Activated naive CD4-positive, alpha-beta T cell treated with Interleukin-2 at 50 U/mL for 16 hours (primary cell): ENCODE measurements at places on chromosomes 1 and 21.

GRCh38 chr1:16628361-16629111 is 15.2 kb upstream of the NBPF1 start:
- DNase-seq: peak; percentile 1

GRCh38 chr1:177464686-177465085 is 293.9 kb downstream of the BRINP2 start:
- DNase-seq: no peak

- DNase-seq: peak; percentile 40
Observed at GRCh38 chr21:46368533-46369285, 44.8 kb downstream of the PCNT start.

DNA sequence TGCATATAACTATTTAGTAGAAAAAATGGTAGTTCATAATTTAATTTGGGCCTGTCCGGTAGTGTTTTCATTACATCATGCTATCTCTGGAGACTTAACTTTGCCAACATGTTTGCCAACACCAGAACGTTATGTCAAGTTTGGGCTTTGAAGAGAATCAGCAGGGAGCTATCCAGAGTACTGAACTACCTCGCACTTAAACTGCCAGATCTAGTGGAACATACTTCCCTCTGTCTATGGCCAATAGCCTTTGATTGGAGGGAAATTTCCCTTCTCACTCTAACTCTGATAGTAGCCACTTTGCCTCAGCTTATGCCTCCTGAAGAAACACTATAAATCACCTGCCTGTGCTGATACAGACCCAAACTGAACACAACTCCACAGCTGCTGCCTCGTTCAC is 10.0 kb downstream of the LRRC53 start:
- DNase-seq: no peak

DNA sequence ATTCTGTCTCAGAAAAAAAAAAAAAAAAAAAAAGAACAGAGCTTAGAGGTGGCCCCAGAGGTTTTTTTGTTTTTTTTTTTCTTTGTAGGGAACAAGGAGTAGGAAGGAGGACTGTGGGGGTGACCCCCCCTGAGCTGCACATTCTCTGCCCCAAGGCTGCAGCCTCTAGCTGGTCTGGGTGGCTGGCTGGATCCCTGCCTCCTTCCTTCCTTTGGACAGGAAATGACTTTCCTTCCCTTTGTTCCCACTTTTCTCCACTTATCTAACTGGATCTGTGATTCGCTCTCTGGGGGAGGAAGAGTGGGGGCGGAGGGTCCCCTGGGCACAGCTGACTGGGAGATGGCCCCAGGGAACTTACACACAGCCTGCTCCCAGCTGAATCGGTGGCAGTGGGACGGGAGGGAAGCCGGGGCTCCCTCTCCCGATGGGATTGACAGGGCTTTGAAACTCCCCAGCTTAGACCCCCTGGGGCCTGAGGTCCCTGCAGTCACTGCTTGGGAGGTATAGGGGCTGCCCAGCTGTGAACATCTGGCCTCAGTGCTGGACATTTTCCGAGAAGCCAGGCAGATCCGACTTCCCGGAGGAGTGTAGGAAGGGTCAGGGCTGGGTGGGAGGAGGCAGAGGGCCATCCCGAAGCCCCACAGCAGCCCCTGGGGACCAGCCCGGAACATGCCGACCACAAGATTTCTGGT is 2.1 kb downstream of the FBLIM1 start:
- DNase-seq: no peak

DNA sequence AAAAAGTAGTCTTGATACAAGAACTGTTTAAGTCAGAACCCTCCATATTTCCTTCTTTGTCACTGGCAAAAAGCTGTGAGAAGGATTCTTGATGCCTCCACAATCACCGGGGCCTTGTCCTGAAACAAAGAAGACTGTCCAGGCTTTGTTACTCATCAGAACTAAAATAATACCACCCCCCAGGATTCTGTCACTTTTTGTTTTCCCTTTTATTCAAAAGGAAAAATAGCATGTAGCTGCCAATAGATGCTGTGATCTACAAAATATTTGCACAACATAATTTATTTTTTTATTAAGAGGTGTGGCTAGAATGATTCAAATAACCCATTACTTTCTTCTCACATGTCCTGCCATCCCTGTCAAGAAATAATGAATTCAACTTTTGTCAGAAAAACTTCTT is 173.7 kb downstream of the LYPLAL1 start:
- no peak for DNase-seq

- no peak for DNase-seq
Observed at GRCh38 chr1:245378745-245379144, 224.0 kb downstream of the KIF26B start.

DNA sequence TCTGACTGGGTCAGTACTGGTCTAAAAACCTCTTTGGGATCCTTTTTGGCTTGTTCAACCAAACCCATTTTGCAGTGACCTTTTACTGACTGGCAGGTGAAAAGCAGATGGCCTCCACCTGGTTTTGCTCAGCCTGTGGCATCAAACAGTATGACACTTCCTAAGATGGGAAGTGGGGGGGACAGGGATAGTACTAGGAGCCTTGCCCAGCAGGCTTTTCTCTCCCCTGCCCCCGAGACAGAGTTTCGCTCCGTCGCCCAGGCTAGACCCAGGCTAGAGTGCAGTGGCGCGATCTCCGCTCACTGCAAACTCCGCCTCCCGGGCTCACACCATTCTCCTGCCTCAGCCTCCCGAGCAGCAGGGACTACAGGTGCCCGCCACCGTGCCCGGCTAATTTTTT is 18.3 kb downstream of the INTS3 start:
- DNase-seq: no peak

- DNase-seq: no peak
Observed at GRCh38 chr1:232273011-232273410, 356.9 kb downstream of the SIPA1L2 start.

DNA sequence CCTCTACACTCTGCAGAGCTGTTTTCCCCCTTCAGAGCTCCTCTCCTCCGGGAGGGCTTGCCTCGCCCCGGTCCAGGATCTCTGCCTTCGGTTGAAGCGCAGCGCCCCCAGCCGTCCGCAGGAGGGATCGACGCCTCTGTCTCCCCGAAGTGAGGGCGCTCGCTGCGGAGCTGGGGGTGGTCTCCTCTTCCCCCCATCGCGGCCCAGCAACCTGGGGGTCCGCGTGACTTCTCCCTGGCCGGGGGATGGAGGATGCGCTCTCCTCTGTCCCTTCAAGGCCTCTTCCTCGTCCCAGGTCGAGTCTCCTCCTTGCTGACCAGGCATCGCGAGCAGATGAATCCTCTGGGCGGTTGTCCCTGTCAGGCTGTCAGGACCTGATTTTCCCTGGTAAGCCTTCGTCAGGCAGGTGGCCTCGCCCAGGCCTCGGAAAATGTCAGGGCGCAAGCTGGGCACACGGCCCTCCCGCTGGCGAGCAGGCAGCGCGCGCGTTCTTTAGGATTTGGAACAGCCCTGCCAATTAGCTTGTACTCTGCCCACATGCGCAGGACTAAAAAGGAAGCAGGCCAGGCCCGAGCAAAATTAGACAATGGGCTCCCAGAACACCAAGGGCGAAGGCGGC is 90.5 kb downstream of the EDEM3 start:
- DNase-seq: peak; percentile 23
